Psoas muscle (tissue), 8 donors: ENCODE measurements at places on chromosomes 5 and 9. TPM values are rescaled to one million over a fixed set of nuclear protein-coding genes. Genes with fewer than 3 reads are reported as not detected.

DNA sequence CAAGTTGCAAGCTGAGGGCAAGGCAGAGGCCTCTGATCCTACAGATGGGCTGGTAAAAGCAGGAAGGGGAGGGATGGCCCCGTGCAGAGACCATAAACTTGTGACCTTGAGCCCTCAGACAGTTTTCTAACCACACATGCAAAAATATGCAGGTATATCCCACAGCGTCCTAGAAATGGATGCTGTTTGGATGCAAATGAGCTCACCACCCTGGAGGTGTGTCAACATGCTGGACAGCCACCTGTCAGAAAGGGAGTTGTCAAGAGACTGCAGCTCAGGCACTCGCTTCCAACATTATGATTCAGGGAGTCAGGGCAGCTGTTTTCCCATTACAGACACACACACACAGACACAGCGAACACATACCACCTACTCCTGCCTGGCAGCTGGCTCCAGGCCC lies 97.3 kb upstream of the PANK3 start:
- no peak overlapping the region for H3K27ac ChIP-seq
- DNase-seq = no peak
- H3K4me3 ChIP-seq = no peak overlapping the region
- no peaks in the 10 kb centered on the region for H3K4me1 ChIP-seq

DNA sequence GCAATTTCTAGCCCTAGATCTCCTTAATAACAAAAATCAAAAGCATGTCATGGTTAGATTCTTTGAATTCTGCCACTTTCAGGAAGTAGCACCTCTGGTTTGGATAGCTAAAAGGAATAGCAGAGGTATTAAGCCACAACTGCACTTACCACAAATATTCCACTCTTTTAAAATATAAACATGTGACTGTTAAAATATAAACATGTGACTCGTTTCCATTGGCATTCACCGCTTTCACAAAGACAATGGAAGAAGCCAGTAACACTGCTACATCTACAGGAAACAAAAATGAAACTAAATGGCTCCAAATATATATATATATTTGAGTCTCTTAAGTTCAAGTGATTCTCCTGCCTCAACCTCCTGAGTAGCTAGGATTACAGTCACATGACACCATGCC lies 222.9 kb downstream of the ARL15 start:
- no peaks in the 10 kb centered on the region for H3K36me3 ChIP-seq
- no peaks in the 10 kb centered on the region for H3K4me1 ChIP-seq
- H3K27ac ChIP-seq = no peak overlapping the region
- H3K4me3 ChIP-seq = no peak overlapping the region
- H3K27me3 ChIP-seq = no peaks in the 10 kb centered on the region

The SPINK13 gene
- total RNA-seq = not detected

The GNA14 gene
- total RNA-seq = 0.77 TPM
